A549 treated with RU486 at 1 μM for 4 hours (cell line): ENCODE measurements at places on chromosomes 3 and 15. TPM values are rescaled to one million over a fixed set of nuclear protein-coding genes. Genes with fewer than 3 reads are reported as not detected.

Gene CCR5
- not detected in 5 replicates for total RNA-seq

Gene PRC1
- total RNA-seq = 180 to 253 TPM (median 211 TPM) in 5 replicates

Gene AP3S2
- total RNA-seq = 33.2 to 83.7 TPM (median 43.5 TPM) in 5 replicates

Gene CAV3
- not detected in 5 replicates for total RNA-seq

Gene ZNF662
- not detected in 5 replicates for total RNA-seq

Gene GPR149
- not detected in 5 replicates for total RNA-seq
